ENCODE measurements at places on chromosomes 16 and 17.

DNA sequence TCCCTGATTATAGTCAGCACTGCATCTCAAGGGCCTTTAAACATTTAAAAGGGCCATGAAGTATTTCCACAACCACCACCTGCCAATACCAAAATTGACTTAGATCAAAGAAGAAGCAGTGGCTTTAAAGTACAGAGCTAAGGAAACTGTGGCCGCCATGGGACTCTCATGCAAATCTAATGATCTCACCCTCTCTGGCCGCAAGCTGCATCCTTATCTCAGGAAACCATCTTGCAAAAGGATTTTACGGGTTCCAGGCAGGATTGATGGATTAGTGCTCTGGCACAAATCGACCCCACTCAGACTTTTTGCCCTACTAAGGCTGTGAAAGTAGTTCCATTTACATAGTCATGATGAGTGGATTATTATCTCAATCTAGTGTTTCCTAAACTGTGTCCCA lies 22.6 kb downstream of the CDRT4 start:
- DNase-seq: no peak

DNA sequence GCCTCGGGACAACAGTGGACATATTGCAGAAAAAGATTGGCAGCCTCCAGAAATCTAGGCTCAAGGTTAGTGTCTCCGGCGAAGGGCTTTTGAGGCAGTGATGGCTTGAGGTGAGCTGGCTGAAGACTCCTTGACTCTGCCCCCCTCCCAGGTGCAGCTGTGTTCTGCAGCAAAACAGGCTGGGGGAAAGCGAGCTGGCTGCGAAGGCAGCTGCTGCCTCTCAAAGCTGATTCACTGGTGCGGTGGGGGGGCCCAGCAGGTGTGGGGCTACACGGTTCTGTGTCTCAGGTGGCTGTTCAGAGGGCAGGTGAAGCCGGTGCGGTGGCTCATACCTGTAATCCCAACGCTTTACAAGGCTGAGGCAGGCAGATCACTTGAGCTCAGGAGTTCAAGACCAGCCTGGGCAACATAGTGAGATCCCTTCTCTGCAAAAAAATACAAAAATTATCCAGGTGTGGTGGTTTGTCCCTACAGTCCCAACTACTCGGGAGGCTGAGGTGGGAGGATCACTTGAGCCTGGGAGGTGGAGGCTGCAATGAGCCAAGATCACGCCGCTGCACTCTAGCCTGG lies 22.9 kb downstream of the C16orf96 start:
- no peak for DNase-seq

DNA sequence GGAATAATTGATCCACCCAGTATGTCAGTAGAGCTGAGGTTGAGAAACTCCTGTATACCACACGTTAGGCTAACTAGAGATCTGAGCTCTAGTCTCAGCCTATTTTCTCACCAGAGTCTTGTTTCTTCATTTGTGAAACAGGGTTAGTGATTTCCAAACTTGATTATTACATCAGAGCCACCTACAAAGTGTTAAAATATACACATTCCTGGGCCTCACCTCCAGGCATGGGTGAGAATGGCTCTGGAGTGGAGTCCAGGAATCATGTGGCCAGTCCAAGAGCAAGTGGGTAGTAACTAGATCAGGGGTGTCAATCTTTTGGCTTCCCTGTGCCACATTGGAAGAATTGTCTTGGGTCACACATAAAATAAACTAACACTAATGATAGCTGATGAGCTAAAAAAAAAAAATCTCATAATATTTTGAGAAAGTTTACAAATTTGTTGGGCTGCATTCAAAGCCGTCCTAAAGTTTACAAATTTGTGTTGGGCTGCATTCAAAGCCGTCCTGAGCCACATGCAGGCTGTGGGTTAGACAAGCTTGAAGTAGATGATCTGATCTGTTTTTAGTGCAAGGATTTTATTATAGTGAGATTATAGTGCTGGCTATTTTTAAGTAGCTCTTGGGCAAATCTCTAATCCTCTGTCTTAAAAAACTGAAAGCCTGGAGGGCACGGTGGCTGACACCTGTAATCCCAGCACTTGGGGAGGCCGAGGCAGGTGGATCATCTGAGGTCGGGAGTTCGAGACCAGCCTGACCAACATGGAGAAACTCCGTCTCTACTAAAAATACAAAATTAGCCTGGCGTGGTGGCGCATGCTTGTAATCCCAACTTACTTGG lies 20.4 kb downstream of the PRCD start:
- no peak for DNase-seq

DNA sequence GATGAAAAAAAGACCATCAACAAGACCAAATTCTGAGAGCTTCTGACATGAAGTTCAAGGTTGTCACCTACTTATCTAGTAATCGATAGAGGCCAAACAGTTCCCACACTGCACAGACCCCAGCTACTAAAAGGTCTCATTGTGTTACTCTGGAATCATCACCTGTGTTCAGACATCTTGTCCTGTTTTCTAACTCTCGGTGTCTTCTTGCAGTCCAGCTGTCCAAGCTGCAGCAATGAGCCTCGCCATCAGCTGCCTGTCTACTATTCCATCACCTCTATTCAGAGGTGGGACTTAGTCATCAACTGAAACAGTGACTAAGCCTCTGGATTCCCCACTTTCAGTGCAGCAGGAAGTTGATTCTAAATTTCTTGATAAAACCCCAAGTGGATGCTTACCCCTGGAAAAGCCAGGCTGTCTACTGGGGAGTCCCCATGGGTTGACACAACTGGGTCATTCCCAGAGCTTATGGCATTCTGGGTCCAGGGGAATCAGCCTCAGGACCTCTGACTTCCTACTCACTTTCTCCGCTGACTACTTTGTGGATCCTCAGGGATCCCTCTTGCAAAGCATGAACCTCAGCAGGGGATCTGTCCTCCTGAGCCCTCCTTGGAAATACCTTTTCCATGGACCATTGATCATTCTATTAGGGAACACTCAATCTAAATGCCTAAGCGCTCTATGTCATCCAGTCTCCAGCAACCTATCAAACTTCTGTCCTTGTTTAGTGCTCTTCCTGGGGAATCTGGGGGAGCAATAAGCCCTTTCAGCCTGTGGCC lies 46.5 kb downstream of the HNF1B start:
- no peak for DNase-seq

DNA sequence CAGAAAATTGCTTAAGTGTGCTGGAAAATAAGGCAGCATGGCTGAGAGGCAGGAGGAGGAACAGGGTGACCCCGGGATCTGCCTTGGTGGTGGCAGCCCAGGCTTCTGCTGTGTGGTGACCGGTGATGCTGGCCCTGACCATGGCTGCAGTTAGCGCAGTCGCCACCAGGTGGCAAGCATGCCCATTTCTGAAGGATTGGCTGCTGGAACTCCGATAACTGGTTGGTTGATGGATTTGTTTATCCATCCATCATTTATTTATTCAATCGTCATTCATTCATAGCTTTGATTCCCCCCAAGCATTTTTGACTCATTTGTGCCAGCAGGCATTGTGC lies 29.1 kb upstream of the ITGA3 start:
- DNase-seq: peak; percentile 63

- DNase-seq: no peak
Measured at GRCh38 chr17:57566721-57567120, 178.4 kb downstream of the CCDC182 start.

GRCh38 chr16:84985079-84986065 lies 26.0 kb downstream of the ZDHHC7 start:
- no peak for DNase-seq

DNA sequence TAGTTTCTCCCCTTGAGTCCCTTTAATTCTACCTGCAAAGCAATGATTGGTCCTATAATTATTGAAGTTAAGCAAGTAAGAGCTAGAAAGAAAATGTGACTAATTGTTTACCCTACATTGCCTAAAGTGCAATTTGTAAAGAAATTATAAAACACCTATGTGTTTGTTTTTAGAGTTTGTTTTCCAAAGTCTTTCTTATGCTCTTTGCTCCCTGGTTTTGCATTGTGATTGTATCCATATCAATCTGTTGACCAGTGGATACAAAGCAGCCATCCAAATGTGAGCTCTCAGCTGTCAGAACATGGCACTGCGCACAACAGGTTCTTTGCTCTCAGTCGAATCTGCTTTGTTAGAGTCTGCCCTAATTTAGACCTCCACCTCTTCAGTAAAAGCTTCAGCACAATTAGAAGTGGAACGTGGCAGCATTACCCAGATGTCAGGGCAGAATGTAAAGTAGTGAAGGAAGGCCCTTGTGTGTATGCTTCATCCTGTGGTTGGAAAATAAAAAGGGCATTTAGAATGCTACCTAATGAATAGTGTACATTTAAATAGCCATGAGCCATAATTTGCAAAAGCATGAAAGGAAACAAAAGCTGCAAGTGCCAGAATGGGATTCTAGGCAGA lies 70.5 kb downstream of the AATF start:
- DNase-seq: no peak

GRCh38 chr16:8583199-8583598 lies 7.1 kb downstream of the TMEM114 start:
- no peak for DNase-seq

DNA sequence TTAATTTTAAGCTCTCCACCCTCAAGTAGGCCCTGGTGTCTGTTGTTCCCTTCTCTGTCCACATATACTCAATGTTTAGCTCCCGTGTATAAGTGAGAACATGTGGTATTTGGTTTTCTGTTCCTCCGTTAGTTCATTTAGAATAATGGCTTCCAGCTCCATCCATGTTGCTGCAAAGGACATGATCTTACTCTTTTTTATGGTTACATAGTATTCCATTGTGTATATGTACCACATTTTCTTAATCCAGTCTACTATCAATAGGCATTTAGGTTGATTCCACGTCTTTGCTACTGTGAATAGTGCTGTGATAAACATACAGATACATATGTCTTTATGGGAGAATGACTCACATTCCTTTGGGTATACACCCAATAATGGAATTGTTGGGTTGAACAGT lies 111.4 kb upstream of the NACA2 start:
- no peak for DNase-seq

- no peak for DNase-seq
Measured at GRCh38 chr17:80791758-80792284, 199.8 kb upstream of the CHMP6 start.

DNA sequence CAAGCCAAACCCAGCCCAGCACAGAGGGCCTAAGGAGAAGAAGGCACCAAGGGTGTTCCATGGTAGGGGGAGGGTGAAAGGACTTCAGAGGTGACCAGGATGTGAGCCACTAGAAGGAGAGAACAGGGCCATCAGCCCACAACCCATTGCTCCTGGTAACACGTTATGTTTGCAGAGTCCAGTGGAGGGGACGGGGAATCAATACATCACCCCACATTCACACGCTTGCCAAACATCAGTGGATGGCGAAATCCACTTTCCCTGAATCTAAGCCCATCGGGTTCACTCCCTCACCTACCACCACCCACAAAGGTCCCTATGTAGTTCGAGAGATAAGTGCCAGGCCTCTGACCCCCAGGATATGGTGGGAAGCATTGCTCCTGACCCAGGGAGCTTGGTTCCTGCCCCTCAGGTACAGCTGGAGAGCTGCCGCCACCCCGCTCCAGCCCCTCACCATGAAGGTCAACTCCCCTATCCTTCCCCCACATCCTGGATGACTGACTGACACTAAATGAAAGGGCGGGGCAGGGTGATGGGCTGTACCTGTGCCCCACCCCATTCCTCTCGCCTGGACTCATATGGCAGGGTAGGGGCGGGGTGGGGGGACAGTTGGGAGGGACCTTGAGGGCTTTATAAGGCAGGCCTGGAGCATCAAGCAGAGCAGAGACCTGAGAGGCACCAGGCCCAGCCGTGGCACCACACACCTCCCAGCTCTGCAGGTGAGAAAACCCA lies at the start of gene GAST:
TSS of gene GAST (plus strand) at position 663 of the 732 bp plus-strand sequence. CDS start 3,106 bp downstream, outside the sequence.
- no peak for DNase-seq

GRCh38 chr17:19408346-19408710 lies 2.7 kb upstream of the RNF112 start:
- DNase-seq: no peak

- peak; percentile 27 for DNase-seq
Measured at GRCh38 chr17:76816590-76817135, 51.5 kb upstream of the MGAT5B start.

GRCh38 chr17:73772107-73772705 lies 128.0 kb upstream of the SDK2 start:
- DNase-seq: no peak

- DNase-seq: peak; percentile 9
Measured at GRCh38 chr17:43545383-43545632, 832 bp downstream of the ETV4 start.

- peak; percentile 87 for DNase-seq
Measured at GRCh38 chr17:7023576-7024401, 939 bp downstream of the BCL6B start.

GRCh38 chr16:65113441-65113840 lies 8.4 kb downstream of the CDH11 start:
- no peak for DNase-seq

DNA sequence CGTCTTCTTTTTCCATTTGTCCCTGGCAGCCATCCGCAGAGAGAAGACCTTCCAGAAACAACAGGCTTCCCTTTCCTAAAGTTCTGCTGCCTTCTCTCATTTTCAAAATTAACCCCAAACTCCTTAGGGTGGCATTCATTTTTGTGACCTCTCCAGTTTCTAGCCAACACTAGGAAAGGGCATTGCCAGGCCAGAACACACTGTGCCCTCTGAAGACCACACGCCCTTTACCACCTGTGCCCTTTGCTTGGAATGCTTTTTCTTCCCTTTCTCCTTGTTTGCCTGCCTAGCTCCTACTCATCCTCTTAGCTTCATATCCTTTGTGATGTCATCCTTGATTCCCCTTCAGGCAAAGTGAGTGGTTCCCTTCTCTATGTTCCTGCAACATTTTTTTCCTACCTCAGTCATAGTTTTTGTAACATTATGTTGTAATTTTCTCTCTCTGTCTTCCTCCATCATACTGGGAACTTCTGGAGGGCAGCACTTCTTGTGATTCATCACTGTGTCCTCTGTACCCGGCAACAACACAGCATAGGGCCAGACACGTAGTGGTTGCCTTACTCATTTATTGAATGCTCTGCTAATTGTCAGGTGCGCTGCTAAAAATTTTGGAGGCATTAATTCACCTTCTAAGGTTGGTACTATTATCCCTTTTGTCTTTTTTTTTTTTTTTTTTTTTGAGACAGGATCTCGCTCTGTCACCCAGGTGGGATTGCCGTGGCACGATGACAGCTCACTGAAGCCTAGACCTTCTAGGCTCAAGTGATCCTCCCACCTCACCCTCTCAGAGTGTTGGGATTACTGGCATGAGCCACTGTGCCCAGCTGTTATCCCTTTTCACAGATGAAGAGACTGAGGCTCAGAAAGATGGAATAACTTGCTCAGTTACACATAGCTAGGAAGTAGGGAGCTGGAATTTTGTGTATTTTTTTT lies 1.0 kb downstream of the KAT8 start:
- DNase-seq: no peak

DNA sequence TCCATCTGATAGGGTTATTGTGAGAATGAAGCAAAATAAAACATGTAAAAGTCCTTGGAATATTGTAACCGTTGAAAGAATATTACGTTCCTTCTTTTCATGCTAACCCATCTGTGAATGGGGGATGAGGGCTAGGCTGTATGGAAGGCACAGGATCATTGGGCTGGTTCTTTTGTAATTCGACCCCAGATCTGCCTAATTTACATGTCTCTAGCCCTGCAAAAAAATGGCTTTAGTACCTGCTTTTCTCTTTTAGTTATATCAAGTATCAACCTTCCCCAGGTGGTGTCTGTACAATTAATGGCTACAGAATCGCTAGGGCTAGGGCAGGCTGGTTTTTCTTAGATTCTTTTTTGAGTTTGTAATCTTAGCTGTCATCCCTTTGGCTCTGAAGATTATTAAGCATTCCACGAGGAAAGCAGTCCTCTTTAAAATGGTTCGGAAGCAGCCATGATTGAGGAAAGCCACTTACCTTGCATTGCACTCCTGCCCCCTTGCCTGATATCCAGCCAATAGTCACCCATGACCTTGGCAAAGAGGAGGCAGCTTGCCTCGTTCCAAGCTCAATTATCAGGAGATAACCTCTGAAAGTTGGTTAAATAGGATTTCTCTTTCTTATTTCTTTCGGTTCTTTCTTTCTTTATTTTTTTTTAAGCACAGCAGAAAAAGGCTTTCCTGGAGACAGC lies 153.9 kb upstream of the ZKSCAN2 start:
- no peak for DNase-seq

All from activated CD8-positive, alpha-beta memory T cell treated with anti-CD3 and anti-CD28 coated beads for 1 hour (primary cell).